Cortex of kidney (tissue), 1 donor: ENCODE measurements at places on chromosomes 13 and 19.

- no peak for DNase-seq
Observed at GRCh38 chr13:57636816-57637215, 5.3 kb downstream of the PCDH17 start.

- DNase-seq: no peak
Observed at GRCh38 chr13:38444904-38445303, 95.3 kb downstream of the UFM1 start.

GRCh38 chr19:33612928-33613619, 8.7 kb upstream of the CHST8 start:
- no peak for DNase-seq

GRCh38 chr13:109706015-109706715, 80.2 kb downstream of the IRS2 start:
- DNase-seq: no peak

- no peak for DNase-seq
Observed at GRCh38 chr13:34533941-34534340, 408.1 kb upstream of the NBEA start.

- DNase-seq: no peak
Observed at GRCh38 chr13:110062777-110063442, 244.0 kb downstream of the COL4A1 start.

DNA sequence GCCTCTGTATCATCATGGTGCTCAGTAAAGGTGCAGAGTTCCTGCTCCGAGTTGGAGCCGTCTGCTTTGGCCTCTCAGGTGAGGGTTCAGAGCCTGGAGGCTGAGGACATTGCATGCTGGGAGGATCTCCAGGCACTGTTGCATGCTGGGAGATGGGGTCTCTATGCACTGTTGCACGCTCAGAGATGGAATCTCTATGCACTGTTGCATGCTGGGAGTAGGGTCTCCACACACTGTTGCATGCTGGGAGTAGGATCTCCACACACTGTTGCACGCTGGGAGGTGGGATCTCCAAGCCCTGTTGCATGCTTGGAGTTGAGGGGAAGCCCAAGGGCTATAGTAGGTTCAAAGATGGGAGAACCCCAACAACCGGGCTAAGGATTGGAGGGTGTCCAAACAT, 8.3 kb downstream of the CACNG6 start:
- DNase-seq: no peak

DNA sequence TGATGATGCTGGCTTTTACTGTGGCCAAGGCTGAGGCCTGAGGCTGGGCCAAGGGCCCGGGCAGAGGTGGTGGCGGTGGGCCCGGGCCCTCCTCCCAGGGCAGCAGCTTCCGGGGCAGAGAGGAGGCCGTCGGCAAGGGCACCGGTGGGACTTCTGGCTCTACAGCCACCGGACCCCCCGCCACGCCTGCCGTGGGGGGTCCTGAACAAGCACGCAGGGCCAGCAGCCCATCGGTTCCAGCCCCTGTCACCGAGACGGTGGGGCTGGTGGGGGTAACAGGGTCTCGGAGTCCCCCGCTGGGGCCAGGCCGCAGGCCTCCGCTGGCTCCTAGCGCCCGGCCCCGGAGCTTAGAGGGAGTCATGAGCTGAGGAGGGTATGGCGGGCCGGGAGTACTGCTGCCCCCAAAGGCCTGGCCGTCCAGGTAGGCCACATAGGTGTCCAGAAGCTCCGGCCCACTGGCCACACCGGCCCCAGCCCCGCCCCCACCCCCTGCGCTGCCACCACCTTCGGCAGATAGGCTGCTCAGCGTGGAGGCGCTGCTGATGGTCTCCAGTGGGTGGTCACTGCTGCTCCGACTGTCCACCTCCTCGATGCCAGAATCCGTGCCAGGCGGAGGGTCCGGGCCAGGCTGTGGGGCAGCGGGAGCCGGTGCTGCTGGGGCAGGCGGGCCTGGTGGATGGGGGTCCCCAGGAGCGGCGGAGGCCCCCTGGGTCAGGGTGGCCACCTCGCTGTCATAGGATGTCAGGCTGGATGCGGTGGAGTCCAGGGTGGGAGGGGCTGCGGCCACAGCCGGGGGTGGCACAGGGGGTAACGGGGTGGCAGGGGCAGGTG, 17.3 kb downstream of the C19orf81 start:
- no peak for DNase-seq

DNA sequence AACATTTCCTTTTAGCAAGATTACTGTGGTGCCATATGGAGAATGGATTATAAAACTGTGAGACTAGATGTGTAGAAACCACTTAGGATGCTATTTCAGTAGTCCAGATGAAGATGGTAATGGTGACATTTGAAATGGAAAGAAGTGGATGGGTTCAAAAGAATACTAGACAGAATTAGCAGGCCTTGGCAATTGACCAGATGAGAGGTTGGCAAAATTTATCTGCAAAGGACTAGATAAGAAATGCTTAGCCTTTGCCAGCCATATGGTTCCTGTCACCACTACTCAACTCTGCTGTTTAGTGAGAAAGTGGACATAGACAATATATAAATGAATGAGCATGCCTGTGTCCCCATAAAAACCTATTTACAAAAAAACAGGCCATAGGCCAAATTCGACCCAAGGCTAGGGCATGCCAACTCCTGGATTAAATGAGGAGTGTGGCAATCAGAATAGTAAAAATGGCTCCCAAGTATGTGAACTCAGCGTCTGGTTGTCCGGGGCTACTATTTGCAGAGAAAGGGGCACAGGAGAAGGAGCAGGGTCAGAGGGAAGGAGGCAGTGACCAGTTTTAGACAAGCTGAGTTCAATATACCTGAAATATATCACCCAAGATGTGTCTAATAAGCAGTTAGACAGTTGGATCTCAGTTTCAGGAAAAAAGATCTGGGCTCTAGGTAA, 98.4 kb downstream of the ENOX1 start:
- DNase-seq: no peak

- no peak for DNase-seq
Observed at GRCh38 chr13:99854366-99854765, 117.2 kb downstream of the ZIC5 start.
